NCI-H146 (cell line): ENCODE measurements at places on chromosomes 5 and 9.

DNA sequence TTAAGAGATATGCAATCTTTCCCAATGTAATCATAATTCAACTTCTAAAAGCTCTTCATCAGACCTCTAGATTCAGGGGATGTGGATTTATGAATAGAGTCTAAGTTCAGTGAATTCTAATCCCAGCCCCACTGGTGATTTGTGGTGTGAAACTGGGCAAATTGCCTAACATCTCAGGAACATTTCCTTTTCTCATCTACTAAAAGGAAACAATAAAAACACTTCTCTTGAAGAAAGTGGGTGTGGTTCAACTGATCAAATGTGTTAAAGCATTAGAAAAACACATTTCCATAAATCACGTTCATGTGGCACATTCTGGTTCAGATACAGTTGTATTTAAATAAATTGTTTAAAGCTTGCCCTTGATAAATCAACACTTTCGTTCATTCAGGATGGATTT, 631.7 kb upstream of the CDH6 start:
- no peak for DNase-seq

DNA sequence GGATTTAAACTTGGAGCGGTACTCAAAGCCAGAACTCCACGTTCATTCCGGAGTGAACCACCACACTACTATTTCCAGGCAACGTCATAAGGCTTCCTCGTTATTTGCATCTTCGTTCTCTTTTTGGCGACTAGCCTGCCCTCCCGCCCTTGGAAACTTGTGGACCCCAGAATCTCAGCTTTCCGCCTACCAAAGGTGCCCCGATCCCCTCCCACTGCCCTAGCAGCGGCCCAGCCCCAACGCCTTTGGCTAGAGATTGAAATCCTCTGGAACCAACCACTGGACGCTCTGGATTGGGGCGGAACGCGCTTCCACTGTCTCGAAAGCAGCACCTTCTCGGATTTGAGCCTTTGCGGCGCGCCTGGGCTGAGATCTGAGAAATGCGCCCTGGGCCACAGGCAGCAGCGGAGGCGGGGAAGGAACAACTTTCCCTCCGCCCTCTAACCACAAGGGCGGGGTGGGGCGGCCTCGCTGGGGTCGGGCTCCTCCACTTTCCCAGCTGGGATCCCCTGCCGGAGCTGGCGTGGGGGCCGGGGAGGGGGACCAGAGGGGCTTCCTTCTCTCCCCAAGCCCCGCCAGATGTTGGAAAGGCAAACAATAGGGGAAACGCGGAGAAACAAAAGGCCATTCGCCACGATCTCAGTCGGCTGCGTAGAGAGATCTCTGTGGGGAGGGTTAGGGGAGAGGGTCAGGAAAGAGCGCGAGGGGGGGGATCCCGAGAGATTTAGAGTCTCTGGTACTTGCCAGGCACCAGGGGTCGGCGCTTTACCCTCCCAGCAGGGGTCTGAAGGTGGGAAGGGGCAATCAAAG, 1.3 kb downstream of the MOB3B start:
- DNase-seq, result no peak

DNA sequence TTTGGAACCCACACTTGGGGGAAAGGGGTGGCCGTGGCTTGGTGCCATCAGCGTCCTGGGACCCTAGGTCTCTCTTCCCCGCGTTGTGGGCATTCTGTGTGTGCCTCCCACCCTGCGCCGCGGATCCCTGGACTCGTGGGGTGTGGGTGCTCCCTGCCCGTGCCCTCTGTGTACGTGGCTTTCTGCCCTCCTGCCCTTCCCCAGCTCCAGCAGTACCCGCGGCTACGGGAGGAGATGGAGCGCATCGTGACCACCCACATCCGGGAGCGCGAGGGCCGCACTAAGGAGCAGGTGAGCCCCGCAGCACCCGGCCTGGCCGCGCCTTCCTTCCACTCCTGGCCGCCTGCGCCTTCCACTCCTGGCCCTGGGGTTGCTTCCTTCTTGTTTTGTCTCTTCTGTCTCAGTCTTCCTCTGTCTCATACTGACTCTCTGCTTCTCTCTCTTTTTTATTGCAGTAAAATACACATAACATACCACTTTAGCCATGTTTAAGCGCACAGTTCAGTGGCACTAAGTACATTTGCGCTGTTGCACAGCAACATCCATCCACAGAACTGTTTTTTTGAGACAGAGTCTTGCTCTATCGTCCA, 30.7 kb downstream of the DNM1 start:
- DNase-seq, result no peak

DNA sequence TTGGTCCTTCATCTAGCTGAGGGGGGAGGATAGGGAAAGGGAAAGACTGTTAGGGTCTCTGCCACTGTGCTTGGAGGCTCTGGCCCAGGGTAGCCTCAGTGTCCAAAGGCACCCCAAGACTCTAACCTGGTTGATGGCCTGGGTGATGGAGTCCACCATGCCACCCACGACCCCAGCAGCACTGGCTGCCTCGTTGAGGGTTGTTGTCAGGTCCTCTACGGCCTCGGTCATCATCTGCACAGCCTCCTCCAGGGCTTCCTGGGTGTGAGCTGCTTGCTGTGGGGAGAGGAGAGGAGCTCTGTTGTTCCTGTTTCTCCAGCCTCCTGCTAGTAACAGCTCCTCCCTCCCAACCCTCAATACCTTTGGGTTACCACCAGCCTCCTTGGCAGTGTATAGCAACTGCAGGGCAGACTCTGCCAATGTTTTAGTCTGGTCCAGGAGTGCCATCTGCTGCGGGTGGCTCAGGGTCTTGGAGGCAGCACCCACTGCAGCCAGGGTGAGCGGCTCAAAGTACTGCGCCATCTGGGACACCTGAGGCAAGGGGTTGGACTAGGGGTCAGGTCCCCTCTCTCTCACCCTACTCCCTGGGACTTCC, 16.2 kb upstream of the TPM2 start:
- no peak for DNase-seq

- DNase-seq, result no peak
Observed at GRCh38 chr9:135526089-135526729, 5.0 kb downstream of the LCN1 start.

DNA sequence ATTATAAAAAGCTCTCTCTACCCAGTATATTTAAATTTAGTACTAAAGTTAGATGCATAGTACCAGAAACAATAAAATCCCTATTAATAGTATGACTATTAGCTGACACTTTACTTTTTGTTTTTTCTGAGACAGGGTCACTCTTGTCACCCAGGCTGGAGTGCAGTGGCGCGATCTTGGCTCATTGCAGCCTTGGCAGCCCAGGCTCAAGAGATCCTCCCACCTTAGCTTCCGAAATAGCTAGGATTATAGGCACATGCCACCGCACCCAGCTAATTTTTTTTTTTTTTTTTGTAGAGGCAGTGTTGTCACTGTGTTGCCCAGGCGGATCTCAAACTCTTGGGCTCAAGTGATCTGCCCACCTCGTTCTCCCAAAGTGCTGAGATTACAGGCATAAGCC, 8.0 kb downstream of the CCNG1 start:
- no peak for DNase-seq

DNA sequence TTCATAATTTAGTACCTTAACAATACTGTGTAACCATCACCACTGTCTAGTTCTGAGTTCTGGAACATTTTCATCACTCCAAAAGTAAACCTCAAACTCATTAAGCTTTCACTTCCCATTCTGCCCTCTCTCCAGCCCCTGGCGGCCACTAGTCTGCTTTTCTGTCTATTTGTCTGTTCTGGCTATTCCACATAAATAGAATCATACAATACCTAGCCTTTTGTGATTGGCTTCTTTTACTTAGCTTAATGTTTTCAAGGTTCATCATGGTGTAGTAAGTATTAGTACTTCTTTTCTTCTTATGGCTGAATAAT, 138.7 kb downstream of the RAPGEF6 start:
- no peak for DNase-seq

GRCh38 chr9:120891884-120892747, 15.1 kb upstream of the PHF19 start:
- DNase-seq, result no peak

GRCh38 chr5:89830691-89831090, 578.9 kb downstream of the CETN3 start:
- DNase-seq, result no peak

- DNase-seq, result no peak
Observed at GRCh38 chr9:27537027-27537435, 7.4 kb upstream of the MOB3B start.

DNA sequence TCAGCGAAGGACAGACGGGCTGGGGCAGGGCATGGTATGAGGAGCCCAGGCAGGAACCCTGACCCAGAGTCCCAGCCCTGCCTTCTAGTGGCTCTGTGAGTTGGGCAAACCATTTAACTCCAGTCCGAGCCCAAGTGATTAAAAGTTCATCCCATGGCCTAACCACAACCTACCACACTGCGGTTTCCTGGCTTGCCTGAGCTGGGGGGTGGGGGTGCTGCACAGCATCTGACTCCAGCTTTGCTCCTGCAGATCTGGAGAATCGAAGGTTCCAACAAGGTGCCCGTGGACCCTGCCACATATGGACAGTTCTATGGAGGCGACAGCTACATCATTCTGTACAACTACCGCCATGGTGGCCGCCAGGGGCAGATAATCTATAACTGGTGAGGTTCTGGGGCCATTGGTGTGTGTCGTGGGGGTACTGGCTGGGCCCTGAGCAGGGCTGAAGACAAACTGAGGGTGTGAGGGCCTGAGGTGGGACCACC, 49.0 kb downstream of the STOM start:
- no peak for DNase-seq

DNA sequence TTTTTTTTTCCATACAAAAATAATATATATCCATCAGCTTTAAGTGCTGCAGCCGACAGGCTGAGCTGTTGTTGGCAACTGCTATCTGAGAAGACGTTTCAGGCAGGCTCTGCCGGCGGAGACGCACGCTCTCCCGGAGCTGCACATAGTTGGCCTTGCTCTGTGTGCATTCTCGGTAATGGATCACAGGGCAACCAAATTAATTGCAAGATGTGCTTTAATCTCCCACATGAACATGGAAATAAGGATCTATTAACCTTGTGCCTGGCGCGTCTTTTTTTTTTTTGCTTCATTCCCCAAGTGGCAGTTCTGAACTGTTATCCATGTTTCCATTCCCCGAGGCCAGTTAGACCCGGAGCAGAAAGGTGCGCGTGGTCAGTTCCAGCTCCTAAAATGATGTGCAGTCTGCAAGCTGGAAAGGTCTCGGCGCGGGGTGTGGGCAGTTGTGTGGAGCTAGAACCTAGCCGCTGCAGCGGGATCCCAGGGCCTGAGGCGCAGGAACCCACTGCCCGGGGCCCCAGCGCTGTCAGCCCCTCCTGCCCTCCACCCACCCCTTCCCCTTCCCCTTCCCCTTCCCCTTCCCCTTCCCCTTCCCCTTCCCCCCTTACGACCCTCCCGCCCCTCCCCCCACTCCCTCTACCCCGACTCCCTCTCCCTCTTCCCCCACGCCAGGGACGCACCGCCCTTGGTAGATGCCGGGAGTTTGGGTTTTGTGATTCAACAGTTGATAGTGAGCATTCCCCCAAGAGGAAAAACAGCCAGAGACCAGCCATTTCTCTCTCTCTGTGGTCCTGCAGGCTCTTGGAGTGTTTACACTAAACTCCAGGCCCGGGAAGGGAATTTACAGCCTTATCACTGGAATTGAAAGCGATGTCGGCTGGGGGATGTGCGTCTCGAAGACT, 137.8 kb downstream of the CEP120 start:
- no peak for DNase-seq

GRCh38 chr9:70566066-70566465, 151.6 kb upstream of the KLF9 start:
- DNase-seq, result no peak

- DNase-seq, result no peak
Observed at GRCh38 chr9:87886933-87887505, 4.3 kb downstream of the SPATA31E1 start.

DNA sequence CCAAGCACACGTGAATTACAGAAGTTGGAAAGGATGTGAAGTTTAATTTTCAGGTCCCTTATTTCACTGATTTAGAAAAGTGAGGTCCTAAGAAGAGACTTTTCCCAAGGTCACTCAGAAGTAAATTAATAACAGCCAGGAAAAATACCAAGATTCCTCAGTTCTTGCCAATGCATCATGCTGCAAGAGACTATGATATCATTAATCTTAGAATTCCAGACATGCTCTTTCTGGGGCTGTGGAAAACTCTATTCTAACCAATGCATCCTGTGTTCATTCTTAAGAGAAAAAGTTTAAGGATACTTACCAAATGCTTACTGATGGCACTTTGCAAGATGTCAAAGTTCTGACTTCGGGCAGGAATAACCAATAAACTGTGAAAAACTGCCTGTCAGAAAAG, 42.8 kb downstream of the TEX10 start:
- DNase-seq, result no peak

- DNase-seq, result no peak
Observed at GRCh38 chr9:70607926-70608325, 193.5 kb upstream of the KLF9 start.

GRCh38 chr5:139669662-139670368, 21.7 kb downstream of the CXXC5 start:
- DNase-seq, result no peak

GRCh38 chr9:113350937-113351336, 1.6 kb downstream of the BSPRY start:
- no peak for DNase-seq

- no peak for DNase-seq
Observed at GRCh38 chr5:156456857-156457256, 129.9 kb downstream of the SGCD start.

- DNase-seq, result no peak
Observed at GRCh38 chr5:107217721-107218130, 453.0 kb downstream of the EFNA5 start.

- peak; percentile 95 for DNase-seq
Observed at GRCh38 chr9:130693426-130694191, at the start of gene EXOSC2. EXOSC2 (plus strand) TSS chr9:130693780; CDS start chr9:130693792, 12 bp downstream.

DNA sequence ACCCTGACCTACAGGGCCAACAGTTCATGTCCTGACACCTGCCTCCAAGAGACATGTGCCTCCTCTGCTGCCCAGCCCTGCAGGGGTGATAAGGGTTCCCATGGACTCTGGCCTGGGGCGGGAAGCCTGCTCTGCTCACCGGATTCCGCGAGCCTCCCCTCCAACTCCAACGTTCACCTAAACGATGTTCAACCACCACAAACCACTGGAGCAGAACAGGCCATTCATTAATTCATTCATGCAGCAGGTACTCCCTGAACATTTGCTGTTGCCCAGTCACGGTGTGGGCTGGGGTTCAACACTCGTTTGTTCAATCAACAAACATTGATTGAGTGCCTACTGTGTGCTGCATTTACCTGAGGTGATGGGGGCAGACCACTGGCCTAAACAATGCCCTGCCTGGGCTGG, 3.3 kb upstream of the UAP1L1 start:
- no peak for DNase-seq

GRCh38 chr9:131447600-131447999, 53.7 kb downstream of the PRRC2B start:
- no peak for DNase-seq

GRCh38 chr5:174951151-174951780, 226.9 kb downstream of the MSX2 start:
- DNase-seq, result peak; percentile 51

GRCh38 chr5:81420039-81420667, 26.2 kb upstream of the ACOT12 start:
- DNase-seq, result no peak

- DNase-seq, result no peak
Observed at GRCh38 chr5:174545926-174546325, 178.5 kb upstream of the MSX2 start.

GRCh38 chr5:154737667-154738320, 17.4 kb upstream of the LARP1 start:
- no peak for DNase-seq
